Cardiac muscle cell (in vitro differentiated cells and primary cell): ENCODE measurements at places on chromosomes 13 and 19.

GRCh38 chr13:45928176-45928575 is 76.6 kb upstream of the SIAH3 start:
- no peak for DNase-seq

DNA sequence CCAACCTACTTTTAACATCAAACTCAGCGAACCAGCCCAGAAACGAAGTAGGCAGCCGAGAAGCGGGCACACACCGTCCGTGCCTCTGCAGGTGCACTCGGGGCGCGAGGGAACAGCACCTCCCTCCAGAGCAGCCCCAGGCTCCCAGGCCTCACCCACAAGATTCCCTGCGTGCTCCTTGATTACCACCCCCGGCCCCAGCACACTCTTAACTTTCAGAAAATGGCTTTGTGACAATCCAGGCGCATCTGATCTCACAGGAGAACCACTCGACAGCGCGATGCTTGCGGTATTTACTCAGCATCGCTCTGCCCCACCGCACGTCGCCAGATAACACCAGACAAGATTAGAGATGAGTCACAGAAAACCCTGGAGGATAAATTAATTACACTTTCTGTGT is 134.9 kb upstream of the SPACA7 start:
- no peak for DNase-seq

DNA sequence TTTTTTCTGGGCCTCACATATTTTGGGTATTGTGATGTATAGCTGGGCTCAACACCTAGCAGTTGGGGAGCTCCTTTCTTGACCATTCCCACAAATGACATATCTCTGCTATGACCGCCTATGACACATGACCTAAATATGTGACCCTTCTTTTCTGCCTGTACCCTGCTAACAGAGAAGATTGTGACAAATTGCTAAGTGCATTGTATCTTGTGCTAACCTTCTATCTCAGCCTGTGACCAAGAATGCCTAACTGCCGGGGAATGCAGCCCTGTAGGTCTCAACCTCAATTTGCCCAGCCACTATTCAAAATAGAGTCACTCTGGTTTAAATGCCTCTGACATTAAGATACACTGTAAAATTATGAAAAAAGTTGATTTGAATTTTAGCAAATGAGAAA is 6.8 kb upstream of the ZNF429 start:
- DNase-seq: no peak

- no peak for DNase-seq
Observed at GRCh38 chr13:85632526-85633195, 166.6 kb downstream of the SLITRK6 start.

- no peak for DNase-seq
Observed at GRCh38 chr13:33261387-33262061, 24.0 kb downstream of the STARD13 start.

- DNase-seq: no peak
Observed at GRCh38 chr13:32537580-32538142, 934 bp downstream of the N4BP2L2 start.

- no peak for DNase-seq
Observed at GRCh38 chr13:19183676-19184075, 2.1 kb upstream of the TUBA3C start.

DNA sequence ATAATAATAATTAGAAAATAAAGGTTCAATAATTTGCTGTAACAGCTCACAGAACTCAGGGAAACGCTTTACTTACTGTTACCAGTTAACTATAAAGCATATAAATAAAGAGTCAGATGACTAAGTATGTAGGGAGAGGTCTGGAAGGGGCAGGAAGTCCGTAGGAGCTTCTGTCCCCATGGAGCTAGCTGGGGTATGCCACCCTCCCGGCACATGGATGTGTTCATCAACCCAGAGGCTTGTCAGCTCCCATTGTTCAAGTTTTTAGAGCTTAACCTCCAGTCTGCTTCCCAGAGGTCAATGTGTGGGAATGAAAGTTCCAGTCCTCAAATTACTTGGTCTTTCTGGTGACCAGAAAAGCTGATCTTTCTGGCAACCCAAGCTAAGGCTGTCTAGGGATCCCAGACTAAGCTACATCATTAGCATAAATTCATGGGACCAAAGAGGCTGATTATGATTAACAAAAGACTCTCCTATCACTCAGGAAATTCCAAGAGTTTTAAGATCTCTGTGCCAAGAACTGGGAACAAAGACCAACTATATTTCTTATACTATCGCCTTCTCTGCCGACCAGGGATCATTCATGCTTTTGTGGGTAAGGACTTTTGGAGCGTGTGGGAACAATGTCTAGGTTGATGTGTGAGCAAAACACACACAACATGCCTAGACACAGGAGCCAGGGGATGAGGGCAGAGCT is 31.7 kb upstream of the ZNF507 start:
- DNase-seq: peak; percentile 50

- no peak for DNase-seq
Observed at GRCh38 chr19:15315101-15315500, 17.2 kb downstream of the BRD4 start.

- DNase-seq: no peak
Observed at GRCh38 chr13:45257638-45258333, 56.9 kb upstream of the KCTD4 start.

- DNase-seq: no peak
Observed at GRCh38 chr13:40230833-40231266, 435.6 kb downstream of the FOXO1 start.

- peak; percentile 74 for DNase-seq
Observed at GRCh38 chr19:46728693-46729339, 11.9 kb upstream of the PRKD2 start.

DNA sequence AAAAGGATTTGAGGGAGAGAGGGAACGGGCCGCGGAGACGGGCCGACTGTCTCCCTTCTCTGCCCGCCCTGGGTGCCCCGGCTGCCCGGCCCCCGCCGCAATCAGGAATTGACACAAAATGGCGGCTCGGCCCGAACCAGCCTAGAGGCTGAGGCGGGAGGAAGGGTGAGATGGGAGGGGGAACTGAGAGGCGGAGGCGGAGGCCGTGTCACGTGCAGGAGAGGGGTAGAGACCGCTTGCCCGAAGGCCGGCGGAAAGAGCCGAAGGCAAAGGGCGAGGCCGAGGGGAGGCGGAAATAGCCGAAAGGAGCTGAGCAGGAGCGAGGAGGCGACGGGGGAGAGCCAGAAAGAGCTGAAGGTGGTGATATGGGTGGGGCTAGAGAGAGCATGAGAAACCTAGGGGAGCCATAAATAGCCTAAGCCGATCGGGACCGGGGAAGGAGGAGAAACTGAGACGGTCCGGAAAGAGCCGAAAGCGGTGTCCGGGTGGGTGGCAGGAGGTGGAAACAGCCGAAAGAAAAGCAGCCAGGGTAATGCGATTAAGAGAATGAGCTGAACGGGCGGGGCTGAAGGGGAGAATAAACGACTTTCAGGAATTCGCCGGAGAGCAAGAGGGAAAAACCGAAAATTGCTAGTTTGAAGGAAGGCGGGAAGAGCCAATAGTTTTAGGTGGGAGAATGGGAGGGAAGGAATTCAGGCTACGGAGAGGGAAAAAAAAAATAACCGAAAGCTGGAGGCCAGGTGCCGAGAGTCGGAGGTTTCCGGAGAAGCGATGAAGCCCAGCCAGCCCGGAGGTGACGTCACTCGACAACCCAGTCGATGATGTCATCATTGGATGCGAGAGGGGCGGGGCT is at the start of gene ZC3H4:
Gene ZC3H4, minus strand, starts transcription at position 780 of the 853 bp plus-strand sequence. CDS start 1,192 bp downstream, outside the sequence.
- DNase-seq: peak; percentile 100

- DNase-seq: no peak
Observed at GRCh38 chr19:28500982-28501630, 711.8 kb downstream of the UQCRFS1 start.

GRCh38 chr13:38210928-38211596 is 138.6 kb upstream of the UFM1 start:
- DNase-seq: no peak

GRCh38 chr19:56765137-56765536 is 75.4 kb downstream of the PEG3 start:
- no peak for DNase-seq

GRCh38 chr19:1251330-1252220 is 3.2 kb downstream of the MIDN start:
- DNase-seq: peak; percentile 60

DNA sequence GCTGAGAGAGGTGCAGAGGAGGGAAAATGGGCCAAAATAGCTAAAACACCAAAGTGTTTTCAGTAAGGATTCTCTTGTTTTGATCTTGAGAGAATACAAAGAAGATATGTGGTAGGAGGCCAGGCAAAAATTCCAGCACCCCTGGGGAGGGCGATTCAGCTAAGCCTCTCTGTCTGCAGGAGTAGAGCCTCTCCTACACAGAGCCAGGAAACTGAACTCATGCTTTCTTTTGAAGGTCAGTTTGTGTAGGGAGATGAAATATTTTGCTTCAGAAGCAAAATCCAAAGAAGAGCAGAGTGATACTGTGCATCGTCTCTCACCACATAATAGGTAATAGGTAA is 565.0 kb downstream of the FGF9 start:
- no peak for DNase-seq

GRCh38 chr19:13195678-13196077 is 45.5 kb downstream of the IER2 start:
- peak; percentile 61 for DNase-seq

- no peak for DNase-seq
Observed at GRCh38 chr13:107376341-107377125, 808.6 kb upstream of the ARGLU1 start.

DNA sequence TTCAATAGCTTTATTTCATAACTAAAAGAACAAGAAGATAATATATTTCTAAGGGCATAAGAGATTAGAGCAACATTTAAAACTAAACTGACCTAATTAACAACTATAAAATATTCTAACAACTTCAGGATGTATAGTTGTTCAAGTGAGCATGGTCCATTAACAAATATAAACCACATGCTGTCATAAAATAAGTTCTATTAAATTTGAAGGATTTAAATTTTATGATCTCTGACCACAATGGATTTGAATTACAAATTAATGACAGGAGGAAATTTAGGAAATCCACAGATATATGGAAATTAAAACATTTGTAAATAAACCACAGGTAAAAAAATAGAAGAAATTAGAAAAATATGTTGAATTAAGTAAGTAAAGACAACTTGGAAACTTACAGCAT is 196.5 kb upstream of the PCDH20 start:
- no peak for DNase-seq

DNA sequence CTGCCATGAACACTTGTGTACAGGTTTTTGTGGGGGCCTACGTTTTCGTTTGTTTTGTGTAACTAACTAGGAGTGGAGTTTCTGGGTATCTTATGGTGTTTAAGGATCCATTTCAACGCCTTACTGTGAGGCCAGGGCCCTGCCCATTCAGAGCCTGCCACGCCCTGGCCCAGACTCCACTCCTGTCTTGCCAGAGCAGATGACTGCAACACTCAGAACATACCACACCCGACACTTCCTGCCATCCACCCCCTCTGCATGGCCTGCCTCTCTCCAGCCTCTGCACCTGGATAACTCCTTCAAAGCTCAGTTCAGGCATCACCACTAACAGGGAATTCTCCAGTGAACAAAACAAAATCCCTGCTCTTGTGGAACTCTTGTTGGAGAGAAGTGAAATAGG is 43.2 kb downstream of the RGCC start:
- DNase-seq: no peak

GRCh38 chr19:13034636-13035035 is 39.4 kb downstream of the NFIX start:
- DNase-seq: no peak

GRCh38 chr13:25930653-25931052 is 121.2 kb downstream of the SHISA2 start:
- DNase-seq: no peak

DNA sequence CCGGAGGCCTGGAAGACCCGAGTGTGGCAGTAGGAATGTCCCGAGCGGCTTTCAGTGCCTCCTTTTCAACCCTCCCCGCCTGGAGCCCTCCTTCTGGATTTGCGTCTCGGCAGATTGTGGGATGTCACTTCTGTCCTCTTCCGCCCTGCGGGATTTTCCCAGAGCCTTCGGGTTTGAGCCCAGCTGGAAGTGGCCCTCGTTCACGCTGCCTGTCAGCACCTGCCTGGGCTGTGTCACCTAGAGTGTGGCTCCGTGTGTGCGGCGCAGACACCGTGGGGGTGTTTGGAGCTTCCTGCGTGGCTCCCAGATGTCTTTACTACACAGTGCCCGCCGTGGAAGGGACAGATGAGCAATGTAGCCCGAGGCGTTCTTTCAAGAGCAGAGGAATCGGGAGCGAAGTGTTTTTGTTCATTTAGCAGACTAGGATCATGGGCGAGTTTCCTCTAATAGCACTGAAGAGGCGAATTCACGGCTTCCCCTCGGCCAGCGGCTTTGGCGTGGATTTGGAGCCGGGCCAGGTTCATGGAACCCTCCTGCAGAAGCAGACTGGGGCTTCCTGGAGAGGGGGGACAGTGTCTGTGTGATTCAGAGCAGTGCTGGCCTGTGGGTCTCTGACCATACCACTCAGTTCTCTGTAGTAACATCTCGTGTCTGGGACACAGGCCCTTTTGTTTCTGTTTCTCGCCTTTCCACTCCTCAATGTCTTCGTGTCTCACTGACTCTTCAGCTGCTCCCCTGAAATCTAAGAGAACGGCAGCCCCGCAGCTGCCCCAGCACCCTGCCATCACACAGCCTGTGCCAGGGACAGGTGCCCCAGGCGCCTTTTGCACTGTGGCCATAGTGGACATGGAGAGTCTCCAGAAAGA is 68.0 kb downstream of the KDM4B start:
- peak; percentile 62 for DNase-seq

DNA sequence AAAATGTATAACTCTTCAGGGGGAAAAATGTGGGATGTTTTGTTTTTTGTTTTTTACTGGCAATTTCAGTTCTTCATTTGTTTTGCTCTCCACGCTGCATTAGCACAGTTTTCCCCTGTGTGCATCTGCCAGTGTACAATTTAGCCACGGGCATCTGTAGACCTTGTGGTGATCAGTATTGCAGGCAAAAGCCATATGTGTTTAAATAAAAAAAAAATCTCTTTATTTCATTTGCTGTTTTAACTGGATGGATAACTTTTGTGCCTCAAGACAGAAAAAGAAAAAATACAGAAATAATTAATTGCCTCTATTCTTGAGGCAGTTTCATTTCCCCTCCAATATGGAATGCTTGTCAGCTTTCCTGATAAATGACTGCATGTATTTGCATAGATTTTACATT is 7.9 kb upstream of the MAB21L1 start:
- no peak for DNase-seq

DNA sequence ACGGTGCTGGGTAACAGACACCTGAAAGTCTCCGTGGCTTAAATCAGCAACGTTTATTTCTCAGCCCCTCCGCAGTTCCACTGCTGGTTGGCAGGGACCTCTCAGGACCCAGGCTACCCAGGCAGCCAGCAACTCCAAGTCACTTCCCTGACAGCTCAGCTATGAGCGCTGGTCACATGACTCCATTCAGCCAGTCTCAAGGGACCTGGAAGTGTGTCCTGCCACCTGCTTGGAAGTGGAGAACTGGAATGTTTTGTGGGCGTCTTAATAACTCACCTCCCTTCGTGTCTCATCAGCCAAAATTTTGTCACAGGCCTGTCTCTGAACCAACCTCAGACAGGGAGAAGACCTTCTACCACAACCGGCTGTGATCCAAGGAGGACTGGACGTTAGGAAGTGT is 72.8 kb downstream of the DPF1 start:
- no peak for DNase-seq

- DNase-seq: no peak
Observed at GRCh38 chr13:21364916-21365315, 94.2 kb downstream of the ZDHHC20 start.
